ENCODE measurements at places on chromosomes 7 and 10. TPM values are rescaled to one million over a fixed set of nuclear protein-coding genes. Genes with fewer than 3 reads are reported as not detected.

DNA sequence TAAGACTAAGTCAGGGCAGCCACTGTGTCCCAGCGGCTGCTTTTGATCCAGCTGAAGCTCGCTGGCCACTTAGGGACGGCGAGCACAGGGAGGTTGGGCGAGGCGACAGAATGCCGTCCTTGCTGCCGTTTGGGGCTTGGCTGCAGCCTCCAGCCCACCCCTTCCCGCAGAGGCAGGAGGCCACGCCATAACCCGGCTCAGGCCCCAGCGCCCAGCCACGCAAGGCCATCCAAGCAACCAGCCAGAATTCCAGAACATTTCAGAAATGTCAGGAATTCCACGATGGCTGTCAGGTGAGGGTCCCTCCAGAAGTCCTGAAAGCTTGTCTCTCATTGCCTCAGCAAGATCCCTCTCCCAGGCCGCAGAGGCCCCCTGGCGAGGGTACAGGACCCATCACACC is 479.1 kb upstream of the FOXK1 start:
- DNase-seq: no peak
- H3K36me3 ChIP-seq: no peaks in the 10 kb centered on the region
- no peak overlapping the region for H3K27ac ChIP-seq
- H3K4me3 ChIP-seq: no peak overlapping the region

DNA sequence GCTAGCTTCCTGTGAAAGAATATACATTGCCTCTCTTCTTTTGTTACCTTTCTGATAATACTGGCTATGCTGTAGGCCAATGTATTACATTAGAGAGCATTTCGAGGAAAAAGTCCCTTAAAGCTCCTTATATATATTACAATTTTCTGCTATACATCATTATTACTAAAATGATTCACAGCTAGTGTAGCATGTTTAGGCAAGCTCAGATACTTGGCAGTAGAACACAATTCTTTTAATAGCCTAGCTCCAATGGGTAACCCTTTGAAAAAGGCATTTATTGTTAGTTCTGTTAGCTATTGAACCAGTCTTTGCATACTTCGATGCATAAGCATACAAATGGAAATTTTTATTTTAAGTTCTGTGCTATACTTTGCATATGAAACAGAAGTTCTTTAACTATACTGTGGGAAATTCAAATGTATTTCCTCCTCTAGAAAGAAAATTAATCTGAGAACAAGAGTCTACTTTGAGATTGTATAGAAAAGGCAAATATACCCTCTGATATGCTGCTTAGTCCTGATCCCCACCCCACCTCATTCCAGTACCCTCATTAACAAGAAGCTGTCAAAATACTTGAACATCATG is 55.6 kb upstream of the SKAP2 start:
- H3K27ac ChIP-seq: no peak overlapping the region
- DNase-seq: no peak
- no peak overlapping the region for H3K4me3 ChIP-seq
- H3K36me3 ChIP-seq: no peaks in the 10 kb centered on the region
- H3K27me3 ChIP-seq: peaks cover 4% of the 10 kb centered on the region

TRIM50 gene
- not detected for total RNA-seq

DNA sequence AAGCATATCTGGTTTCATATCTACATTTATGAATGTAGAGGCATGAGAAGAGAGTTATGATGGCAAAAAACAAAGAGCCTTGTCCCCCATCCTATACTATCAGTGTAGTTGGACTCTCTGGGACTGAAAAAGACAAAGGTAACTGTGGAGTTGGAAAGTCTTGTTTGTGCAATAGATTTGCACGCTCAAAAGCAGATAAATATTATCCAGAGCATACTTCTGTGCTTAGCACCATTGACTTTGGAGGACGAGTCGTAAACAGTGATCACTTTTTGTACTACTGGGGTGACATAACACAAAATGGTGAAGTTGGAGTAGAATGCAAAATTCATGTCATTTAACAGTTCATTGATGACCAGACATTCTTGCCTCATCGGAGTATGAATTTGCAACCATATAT is 85.2 kb upstream of the EGFR start:
- no peak overlapping the region for H3K27ac ChIP-seq
- peaks cover 32% of the 10 kb centered on the region for H3K27me3 ChIP-seq
- H3K4me3 ChIP-seq: no peak overlapping the region
- H3K36me3 ChIP-seq: no peaks in the 10 kb centered on the region
- H3K4me1 ChIP-seq: no peaks in the 10 kb centered on the region
- DNase-seq: no peak

- DNase-seq: no peak
- H3K4me3 ChIP-seq: no peak overlapping the region
- no peak overlapping the region for H3K27ac ChIP-seq
These were observed 75.6 kb downstream of the CCDC6 start for GRCh38 chr10:59830601-59831259.

GPER1 gene
- total RNA-seq: not detected

BZW2 gene
- total RNA-seq: 101 TPM

HPS1 gene
- total RNA-seq: 56.1 TPM

DNA sequence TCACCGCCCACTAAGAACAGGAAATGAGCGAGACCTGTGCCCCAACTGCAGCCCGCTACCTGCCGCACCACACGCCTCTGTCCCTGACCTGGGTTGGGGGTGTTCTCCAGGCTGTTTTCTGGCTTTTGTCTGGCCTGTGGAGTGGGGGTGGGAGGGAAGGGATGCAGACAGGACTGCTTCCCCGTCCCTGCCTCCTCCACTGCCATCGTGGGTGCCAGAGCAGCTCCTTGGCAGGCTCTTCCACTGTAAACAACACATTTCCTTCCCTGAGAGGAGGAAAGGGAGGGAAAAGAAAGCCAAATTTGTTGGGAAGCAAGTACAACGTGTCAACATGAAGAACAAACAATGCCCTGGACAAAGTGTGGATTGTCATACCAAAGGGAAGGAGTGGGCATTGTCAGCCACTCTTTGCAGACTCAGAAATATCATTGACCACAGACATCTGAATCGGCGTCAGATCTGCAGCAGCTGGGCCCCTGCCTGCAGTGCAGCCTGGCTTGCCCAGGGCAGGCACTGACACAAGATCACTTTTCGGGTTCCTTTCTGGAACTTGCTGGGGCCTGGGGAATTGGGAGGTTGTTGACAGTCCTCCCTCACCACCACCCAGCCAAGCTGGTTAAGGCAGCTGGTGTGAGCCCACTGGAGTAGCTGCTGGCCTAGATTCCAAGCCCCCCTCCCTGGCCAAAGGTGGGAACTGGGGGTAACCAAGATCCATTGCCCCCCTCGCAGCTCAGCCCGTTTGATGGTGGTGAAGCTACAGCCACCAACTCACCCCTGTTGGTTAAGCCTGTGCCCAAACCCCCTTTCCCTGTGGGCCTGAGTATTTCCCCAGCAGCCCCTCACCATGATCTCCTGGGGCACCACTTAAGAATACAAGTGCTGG is 22.6 kb upstream of the TRIM8 start:
- no peaks in the 10 kb centered on the region for H3K27me3 ChIP-seq
- no peak overlapping the region for H3K27ac ChIP-seq
- no peak overlapping the region for H3K4me3 ChIP-seq

Data from activated T-helper 1 cell treated with anti-CD3 and anti-CD28 coated beads, Interleukin-12 subunit alpha, Interleukin-12 subunit beta, Interleukin-2, Interleukin-4 antibody, amounts not matched to agents 30 ng/mL and 10 ng/mL and 1 ng/mL, durations not matched to agents 14 hours and 24 hours and 36 hours (primary cell).